IMR-90 (cell line): ENCODE measurements at places on chromosomes 3 and 15.

- DNase-seq: no peak
Measured at GRCh38 chr3:104554425-104554824, 812.3 kb upstream of the ALCAM start.

GRCh38 chr3:111319598-111319997 is 222.4 kb upstream of the CD96 start:
- DNase-seq: no peak

- DNase-seq: no peak
Measured at GRCh38 chr3:150877303-150877702, 27.9 kb downstream of the MINDY4B start.

GRCh38 chr3:133563186-133563591 is 10.3 kb upstream of the CDV3 start:
- DNase-seq: peak; percentile 61
